ENCODE measurements at places on chromosomes 2 and 18.
A peak's percentile ranks its signal among the peaks of the same experiment; 100 is the strongest.

GRCh38 chr2:163690896-163691295 lies 44.9 kb downstream of the FIGN start:
- DNase-seq: no peak

- no peak for DNase-seq
These were observed 295.2 kb downstream of the SRBD1 start for GRCh38 chr2:45315861-45316260.

GRCh38 chr2:200353874-200354273 lies 47.4 kb downstream of the SPATS2L start:
- DNase-seq: no peak

GRCh38 chr18:76102626-76103025 lies 392.4 kb downstream of the ZNF516 start:
- DNase-seq: no peak

- DNase-seq: no peak
These were observed 568.8 kb upstream of the ZEB2 start for GRCh38 chr2:145088756-145089155.

GRCh38 chr2:169393068-169393590 lies 30.8 kb upstream of the LRP2 start:
- peak; percentile 94 for DNase-seq

- no peak for DNase-seq
These were observed 26.3 kb downstream of the GPR55 start for GRCh38 chr2:230898713-230899091.

DNA sequence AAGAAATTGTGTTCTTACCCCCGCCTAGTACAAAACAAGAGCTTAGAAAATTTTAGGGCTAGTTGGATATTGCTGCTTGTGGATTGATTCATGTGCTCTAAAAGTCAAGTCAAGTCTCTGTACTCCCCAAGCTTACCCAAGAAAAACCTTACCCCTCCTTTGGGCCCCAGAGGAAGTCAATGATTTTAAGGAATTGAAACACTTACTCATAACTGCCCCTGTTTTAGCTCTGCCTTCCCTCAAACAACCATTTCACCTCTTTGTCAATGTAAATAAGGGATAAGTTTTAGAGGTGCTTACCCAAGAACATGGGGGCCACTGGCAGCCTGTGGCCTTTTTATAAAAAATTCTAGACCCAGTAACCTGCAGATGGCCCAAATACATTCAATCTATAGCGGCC lies 136.6 kb upstream of the RMP24 start:
- no peak for DNase-seq

Measured in mesendoderm (in vitro differentiated cells).